ENCODE measurements at places on chromosomes 16 and 17. TPM values are rescaled to one million over a fixed set of nuclear protein-coding genes. Genes with fewer than 3 reads are reported as not detected.

Gene KRTAP9-8
- not detected for total RNA-seq

Gene KAT2A
- total RNA-seq: 9.8 TPM

Gene CIBAR2
- not detected for total RNA-seq

Gene RASD1
- total RNA-seq: not detected

Gene CCL4L2
- not detected for total RNA-seq

Gene CSH1
- not detected for total RNA-seq

Gene CCDC78
- total RNA-seq: 5.5 TPM

Gene MEOX1
- 0.65 TPM for total RNA-seq

Gene NT5M
- total RNA-seq: 2.4 TPM

Gene KRT36
- not detected for total RNA-seq

Gene NPIPA7
- 1.4 TPM for total RNA-seq

Gene SLC5A11
- total RNA-seq: not detected

Gene USP6
- 0.11 TPM for total RNA-seq

Gene MSLN
- total RNA-seq: 139 TPM

Gene ZG16
- total RNA-seq: 1.2 TPM

Gene HEATR9
- not detected for total RNA-seq
